ENCODE measurements at places on chromosomes 12 and 14.
A peak's percentile ranks its signal among the peaks of the same experiment; 100 is the strongest.

- no peaks in the 10 kb centered on the region for H3K36me3 ChIP-seq
- H3K4me3 ChIP-seq: no peak overlapping the region
- no peak for DNase-seq
- H3K27ac ChIP-seq: no peak overlapping the region
- H3K4me1 ChIP-seq: no peaks in the 10 kb centered on the region
Measured at GRCh38 chr12:14611640-14612203, 44.0 kb upstream of the PLBD1 start.

GRCh38 chr12:15839682-15840081 is 42.5 kb upstream of the STRAP start:
- no peak overlapping the region for H3K4me3 ChIP-seq
- peaks cover 6% of the 10 kb centered on the region for H3K27me3 ChIP-seq
- H3K27ac ChIP-seq: no peak overlapping the region
- H3K36me3 ChIP-seq: no peaks in the 10 kb centered on the region

GRCh38 chr12:56772625-56773024 is 9.5 kb downstream of the HSD17B6 start:
- no peak overlapping the region for H3K27ac ChIP-seq
- no peaks in the 10 kb centered on the region for H3K4me1 ChIP-seq
- H3K27me3 ChIP-seq: no peaks in the 10 kb centered on the region
- DNase-seq: no peak

DNA sequence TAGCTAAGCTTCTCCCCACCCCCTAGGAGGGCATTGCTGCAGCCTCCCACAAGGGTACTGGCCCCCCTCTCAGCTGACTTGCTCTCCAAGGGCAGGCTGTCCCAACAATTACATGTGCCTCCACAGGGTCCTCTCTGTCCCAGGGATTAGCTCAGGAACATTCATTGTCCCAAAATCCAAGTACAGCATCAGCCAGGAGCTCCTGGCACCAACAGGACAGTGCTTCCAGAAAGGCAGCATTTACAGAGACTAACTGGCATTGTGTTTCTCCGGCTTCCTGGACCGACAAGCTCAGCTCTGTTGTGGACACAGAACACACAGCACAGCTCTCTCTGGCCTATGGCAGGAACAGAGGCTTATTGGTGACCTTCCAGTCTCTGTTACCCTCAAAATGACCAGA is 21.7 kb downstream of the ABCD4 start:
- no peak overlapping the region for H3K27ac ChIP-seq
- no peaks in the 10 kb centered on the region for H3K27me3 ChIP-seq
- H3K36me3 ChIP-seq: peaks cover 11% of the 10 kb centered on the region
- no peak for DNase-seq
- no peak overlapping the region for H3K4me3 ChIP-seq

- H3K4me1 ChIP-seq: no peaks in the 10 kb centered on the region
- H3K27me3 ChIP-seq: no peaks in the 10 kb centered on the region
- DNase-seq: no peak
- no peak overlapping the region for H3K4me3 ChIP-seq
- H3K27ac ChIP-seq: no peak overlapping the region
Measured at GRCh38 chr14:28677381-28677780, 89.2 kb upstream of the FOXG1 start.

GRCh38 chr14:97219431-97220017 is 422.3 kb downstream of the VRK1 start:
- peak overlapping the region; percentile 56 for H3K27ac ChIP-seq
- peak overlapping the region; percentile 54 for H3K4me3 ChIP-seq
- H3K36me3 ChIP-seq: no peaks in the 10 kb centered on the region
- DNase-seq: peak; percentile 27
- peaks cover 24% of the 10 kb centered on the region for H3K4me1 ChIP-seq
- H3K27me3 ChIP-seq: peaks cover 48% of the 10 kb centered on the region

GRCh38 chr14:77609922-77610321 is 6.5 kb downstream of the SPTLC2 start:
- no peak overlapping the region for H3K4me3 ChIP-seq
- H3K27me3 ChIP-seq: no peaks in the 10 kb centered on the region
- peaks cover 36% of the 10 kb centered on the region for H3K36me3 ChIP-seq
- no peak overlapping the region for H3K27ac ChIP-seq
- no peak for DNase-seq
- H3K4me1 ChIP-seq: peaks cover 84% of the 10 kb centered on the region

DNA sequence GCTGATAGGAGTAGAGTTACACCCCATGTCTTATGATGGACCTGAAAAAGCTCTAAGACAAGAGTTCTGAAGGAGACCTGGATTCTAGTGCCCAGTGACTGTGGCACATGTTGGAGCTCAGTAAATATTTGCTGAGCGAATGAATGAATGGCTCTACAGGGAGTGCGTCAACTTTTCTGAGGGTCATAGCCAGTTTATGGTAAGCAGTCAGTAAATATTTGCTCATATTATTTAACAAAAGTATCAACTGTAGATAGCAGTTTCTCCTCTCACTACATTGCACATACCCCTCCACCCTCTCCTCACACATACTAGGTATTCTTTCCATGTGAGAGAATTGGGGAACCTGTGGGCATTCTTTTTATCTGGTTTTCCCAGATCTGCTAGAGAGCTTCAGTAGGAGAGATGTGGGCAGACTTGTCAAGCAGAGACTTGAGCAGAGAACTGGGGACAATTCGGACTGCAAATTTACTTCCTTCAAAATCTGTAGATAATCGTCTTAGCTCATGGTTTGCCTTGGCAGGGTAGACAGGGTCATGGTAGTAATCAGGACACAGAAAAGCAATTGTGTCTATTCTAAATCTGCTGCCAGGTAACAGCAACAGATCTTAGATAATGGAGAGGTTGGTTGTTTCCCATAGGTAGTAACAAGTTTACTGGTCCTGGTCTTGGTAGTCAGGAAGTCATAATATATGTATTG is 5.7 kb downstream of the SLC4A8 start:
- peaks cover 5% of the 10 kb centered on the region for H3K27me3 ChIP-seq
- DNase-seq: no peak
- no peak overlapping the region for H3K4me3 ChIP-seq
- peaks cover 16% of the 10 kb centered on the region for H3K4me1 ChIP-seq
- no peaks in the 10 kb centered on the region for H3K36me3 ChIP-seq

GRCh38 chr12:47838286-47838931 is 18.7 kb upstream of the HDAC7 start:
- peak; percentile 56 for DNase-seq
- H3K36me3 ChIP-seq: peaks cover 3% of the 10 kb centered on the region
- peaks cover 52% of the 10 kb centered on the region for H3K4me1 ChIP-seq
- no peak overlapping the region for H3K27ac ChIP-seq
- no peak overlapping the region for H3K4me3 ChIP-seq

- H3K36me3 ChIP-seq: no peaks in the 10 kb centered on the region
- no peak overlapping the region for H3K4me3 ChIP-seq
- peaks cover 5% of the 10 kb centered on the region for H3K4me1 ChIP-seq
- DNase-seq: peak; percentile 73
- H3K27ac ChIP-seq: peak overlapping the region; percentile 21
Measured at GRCh38 chr14:34227834-34228649, 234.0 kb downstream of the SPTSSA start.

- H3K4me1 ChIP-seq: peaks cover 46% of the 10 kb centered on the region
- H3K27ac ChIP-seq: no peak overlapping the region
- DNase-seq: no peak
- H3K27me3 ChIP-seq: no peaks in the 10 kb centered on the region
Measured at GRCh38 chr14:104750056-104750752, 2.7 kb upstream of the SIVA1 start.

DNA sequence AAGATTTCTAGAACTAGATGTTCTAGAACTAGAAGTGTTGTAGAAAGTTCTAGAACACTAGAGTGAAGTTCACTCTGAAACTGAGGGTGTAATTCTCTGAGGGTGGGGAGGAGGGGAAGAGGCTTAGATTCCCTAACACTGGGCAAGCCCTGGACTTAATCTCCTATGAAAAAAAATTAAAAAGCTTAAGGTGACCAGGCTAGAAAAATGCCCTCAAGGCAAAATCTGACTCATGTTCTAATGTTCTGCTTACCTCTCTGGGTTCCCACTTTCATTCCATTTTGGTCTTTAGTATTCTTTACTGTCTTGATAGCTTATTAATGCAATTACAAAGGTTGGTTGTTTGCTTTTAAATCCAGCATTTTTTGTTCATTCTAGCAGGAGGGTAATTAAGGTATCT is 101.5 kb downstream of the KICS2 start:
- no peaks in the 10 kb centered on the region for H3K36me3 ChIP-seq
- no peak overlapping the region for H3K27ac ChIP-seq
- peaks cover 9% of the 10 kb centered on the region for H3K27me3 ChIP-seq
- no peak overlapping the region for H3K4me3 ChIP-seq
- H3K4me1 ChIP-seq: no peaks in the 10 kb centered on the region

DNA sequence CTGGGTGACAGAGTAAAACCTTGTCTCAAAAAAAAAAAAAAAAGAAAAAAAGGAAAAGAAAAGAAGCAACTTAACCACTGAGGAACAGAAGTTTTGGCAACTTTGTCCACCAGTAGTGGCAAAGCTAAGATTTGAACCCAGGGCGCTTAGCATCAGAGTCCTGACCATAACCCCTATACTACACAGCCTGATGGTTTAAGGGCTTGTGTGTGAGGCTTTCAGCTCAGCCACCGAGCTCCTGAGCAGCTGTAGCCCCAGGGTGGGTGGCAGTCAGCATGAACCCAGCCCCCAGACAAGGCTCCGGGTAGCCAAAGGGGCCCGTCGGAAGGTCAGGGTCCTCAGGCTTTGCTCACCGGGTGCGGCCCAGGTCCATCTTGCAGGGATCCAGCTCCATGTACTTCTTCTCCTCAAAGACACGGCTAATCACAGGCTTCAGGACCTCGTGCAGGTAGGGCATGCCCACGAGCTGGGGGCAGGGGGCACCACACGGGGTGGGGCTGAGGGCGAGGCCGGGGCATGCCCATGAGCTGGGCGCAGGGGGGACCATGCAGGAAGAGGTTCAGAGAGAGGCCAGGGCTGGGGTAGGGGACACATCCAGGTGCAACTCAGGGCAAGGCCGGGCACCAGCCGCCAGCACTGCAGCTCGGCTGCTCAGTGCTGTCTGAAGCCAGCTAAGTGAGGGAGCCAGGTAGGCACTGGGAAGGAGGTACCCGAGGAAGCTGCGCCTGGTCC is 20.9 kb downstream of the RASAL1 start:
- peaks cover 7% of the 10 kb centered on the region for H3K27me3 ChIP-seq
- no peak for DNase-seq
- H3K4me3 ChIP-seq: no peak overlapping the region
- H3K27ac ChIP-seq: no peak overlapping the region
- no peaks in the 10 kb centered on the region for H3K36me3 ChIP-seq

DNA sequence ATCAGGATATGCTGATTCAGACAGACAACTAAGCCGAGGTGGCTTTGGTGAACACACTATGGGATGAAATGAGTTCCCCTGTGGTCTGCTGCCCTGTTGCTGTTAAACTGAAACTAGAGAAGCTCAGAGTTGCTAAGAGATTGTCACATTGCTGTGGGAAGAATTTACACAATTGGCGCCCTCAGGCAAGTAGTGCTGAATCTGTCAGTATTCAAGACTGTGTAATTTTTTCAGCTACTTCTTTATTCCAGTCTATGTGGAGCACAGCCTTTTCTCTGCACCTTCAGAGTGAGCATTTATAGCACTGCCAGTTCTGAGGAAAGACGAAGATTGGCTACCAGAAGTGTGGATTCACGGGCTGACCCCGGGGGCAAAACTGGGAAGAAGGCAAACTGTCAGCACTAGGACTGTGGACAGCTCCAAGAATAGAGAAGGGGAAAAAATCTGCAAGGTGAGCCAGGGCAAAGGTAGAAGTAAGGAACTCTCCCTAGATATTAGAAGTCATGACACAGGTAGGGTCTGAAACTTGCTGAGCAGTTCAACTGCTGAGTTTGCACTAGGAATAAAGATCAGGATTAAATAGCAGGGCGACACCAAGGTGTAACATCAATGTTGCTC is 218.8 kb upstream of the TMPO start:
- H3K4me1 ChIP-seq: no peaks in the 10 kb centered on the region
- H3K27ac ChIP-seq: no peak overlapping the region
- peaks cover 4% of the 10 kb centered on the region for H3K27me3 ChIP-seq
- DNase-seq: no peak

- H3K27ac ChIP-seq: no peak overlapping the region
- no peaks in the 10 kb centered on the region for H3K36me3 ChIP-seq
- H3K4me1 ChIP-seq: peaks cover 9% of the 10 kb centered on the region
- H3K4me3 ChIP-seq: no peak overlapping the region
- peaks cover 32% of the 10 kb centered on the region for H3K27me3 ChIP-seq
Measured at GRCh38 chr14:54172562-54172961, 215.9 kb upstream of the BMP4 start.
